ENCODE measurements at places on chromosomes 7 and 10. TPM values are rescaled to one million over a fixed set of nuclear protein-coding genes. Genes with fewer than 3 reads are reported as not detected.

GRCh38 chr10:94991243-94991888, 52.9 kb downstream of the CYP2C9 start:
- DNase-seq, result no peak

DNA sequence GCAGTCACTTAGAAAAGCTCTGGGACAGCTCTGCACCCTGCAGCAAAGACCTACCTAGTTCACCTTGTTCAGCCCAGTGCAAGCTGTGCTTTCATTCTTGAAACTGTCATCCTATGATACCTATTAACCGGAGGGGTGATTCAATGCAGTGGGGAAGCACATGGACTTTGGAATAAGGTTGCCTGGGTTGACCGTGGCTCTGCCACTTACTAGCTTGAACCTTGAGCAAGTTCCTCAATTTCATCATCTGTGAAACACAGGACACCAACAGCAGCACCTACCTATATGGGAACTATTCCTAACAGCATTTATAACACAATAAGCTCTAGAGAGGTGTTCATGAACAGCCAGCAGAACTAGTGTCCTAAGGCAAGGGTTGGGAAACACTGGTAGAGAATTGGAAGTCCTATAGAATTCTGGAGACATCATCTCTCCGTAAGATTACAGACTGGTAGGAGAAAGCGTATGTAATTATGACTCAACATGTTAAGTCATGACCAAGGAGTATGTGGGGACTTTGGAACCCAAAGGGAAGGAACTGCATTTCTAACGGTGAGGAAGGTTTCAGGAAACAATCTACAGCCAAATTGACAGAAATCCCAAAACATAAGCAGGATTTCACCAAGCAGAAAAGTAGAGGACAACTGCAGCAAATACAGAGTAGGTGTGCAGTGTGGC, 270.0 kb downstream of the USP6NL start:
- no peak for DNase-seq

The LRRD1 gene
- not detected for total RNA-seq

The HHEX gene
- total RNA-seq, result 0.67 TPM

The VSTM4 gene
- total RNA-seq, result 0.25 TPM

DNA sequence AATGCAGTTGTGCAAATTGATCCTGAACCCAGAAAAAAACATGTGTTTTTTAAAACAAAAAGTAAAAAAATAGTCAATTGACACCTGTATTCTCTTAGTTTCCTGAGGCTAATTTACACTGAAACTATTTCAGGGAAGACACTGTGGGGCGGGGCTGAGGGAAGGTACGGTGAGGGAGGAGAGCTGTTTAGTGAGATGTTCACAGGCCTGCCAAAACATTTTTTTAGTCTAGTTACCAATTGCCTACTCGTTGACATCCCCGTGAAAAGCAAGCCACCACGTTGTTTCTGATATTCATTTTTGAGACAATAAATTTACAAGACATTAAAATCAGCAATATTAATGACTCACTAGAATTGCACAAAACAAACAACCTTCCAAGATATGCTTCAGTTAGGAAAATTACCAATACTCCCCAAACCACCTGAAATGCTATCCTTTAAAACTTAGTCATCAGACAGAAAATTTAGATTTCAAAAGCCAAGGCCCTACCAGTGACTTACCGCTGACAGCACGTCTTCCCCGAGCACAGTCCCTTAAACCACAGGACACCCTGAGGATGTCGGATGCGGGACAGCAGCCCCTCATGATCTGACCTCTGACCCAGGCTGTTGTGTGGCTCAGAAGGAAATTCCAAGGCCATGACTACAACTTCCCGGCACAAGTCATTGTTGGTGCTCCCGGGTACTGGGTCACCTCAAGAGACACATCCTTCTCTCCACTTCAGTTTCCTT, 279.2 kb downstream of the PRPF18 start:
- DNase-seq, result no peak
